HS-5 (cell line): ENCODE measurements at places on chromosomes 5 and 9.

GRCh38 chr9:3733039-3733408, 207.2 kb upstream of the RFX3 start:
- no peak for DNase-seq

DNA sequence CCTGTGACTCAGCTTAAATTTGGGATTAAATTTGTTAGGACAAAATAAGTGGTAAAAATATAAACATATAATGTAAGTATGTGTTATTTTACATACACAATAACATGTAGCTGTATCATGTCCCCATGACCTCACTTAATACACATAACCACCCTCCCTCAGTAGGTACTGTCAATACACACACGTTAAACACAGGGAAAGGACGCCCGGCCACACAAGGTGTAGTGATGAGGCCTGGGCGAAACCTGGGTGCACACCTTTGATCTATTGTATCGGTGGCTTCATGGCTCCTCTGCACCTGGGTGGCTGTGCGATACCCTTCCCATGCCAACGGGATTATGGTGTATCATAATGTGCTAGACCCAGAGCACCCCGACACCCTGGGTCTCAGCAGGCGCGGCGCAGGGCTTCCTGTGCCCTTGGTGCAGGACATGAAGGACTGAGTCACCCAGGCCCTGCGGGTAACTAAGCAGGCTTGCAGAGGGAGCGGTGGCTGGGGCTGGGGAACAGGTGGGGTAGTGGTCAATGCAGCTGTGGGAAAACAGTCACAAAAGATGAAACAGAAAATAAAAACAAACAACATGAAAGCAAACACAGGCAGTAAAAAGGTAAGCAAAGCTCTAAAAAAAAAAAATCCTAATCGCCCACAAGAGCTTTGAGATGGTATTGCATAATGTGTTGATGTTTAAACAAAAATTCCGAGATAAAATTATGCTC, 127.5 kb upstream of the RETREG1 start:
- no peak for DNase-seq

DNA sequence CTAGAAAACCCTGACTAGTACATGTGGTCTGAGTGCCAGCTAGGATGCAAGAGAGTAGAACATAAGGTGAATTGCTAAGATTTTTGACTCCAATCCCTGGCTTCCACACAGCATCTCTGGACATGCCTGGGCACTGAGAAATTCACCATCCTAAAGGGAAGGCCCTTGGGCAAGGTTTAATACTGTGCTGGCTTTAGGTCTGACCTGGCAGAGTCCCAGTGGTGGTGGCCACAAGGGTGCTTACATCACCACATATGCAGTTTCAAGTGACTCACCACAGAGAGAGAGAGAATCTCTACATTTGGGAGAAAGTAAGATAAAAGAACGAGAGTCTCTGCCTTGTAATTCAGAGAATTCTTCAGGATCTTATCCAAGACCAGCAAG, 661.6 kb upstream of the C9orf72 start:
- peak; percentile 93 for DNase-seq

GRCh38 chr9:37693260-37693659, 42.5 kb downstream of the FRMPD1 start:
- no peak for DNase-seq

- DNase-seq: no peak
Measured at GRCh38 chr5:115855959-115856358, 14.2 kb downstream of the AP3S1 start.

GRCh38 chr5:131747180-131748105, 49.4 kb downstream of the FNIP1 start:
- DNase-seq: no peak

- DNase-seq: no peak
Measured at GRCh38 chr5:1094670-1095190, 17.1 kb downstream of the SLC12A7 start.

DNA sequence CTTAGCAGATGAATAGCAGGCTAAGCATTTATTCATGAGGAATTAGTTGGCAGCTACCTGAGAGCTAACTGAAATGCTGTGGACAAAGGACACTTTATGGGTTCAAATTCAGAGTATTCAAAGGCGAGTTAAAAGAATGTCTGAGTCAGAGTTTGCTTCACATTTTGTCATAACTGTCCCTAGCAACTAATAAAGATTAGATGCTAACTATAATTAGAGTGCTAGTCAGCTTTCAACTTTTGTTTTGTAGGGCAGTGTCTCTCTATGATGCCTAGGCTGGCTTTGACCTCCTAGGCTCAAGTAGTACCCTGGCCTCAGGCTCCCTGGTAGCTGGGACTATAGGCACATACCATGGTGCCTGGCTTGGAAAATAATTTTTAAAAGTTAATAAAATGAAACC, 4.6 kb downstream of the SMC5 start:
- no peak for DNase-seq

GRCh38 chr5:115785381-115786065, 30.9 kb downstream of the CDO1 start:
- no peak for DNase-seq

DNA sequence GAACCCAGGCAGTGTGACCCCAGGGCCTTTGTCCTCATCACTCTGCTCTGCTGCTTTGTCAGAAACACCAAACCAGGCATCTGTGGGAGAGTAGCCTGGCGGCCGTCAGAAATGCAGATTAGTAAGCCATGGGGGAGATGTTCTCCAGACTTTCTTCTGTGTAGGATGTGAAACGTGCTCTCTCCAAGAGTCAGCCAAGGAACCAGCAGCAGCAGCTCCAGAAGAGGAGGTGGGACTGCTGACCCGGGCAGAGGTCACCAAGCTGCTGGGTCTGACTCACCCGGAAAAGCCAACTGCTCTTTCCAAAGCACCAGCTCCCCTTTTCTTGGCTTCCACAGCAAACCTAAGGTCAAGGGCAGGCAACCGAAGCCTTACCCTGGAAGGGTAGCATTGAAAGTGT, 14.4 kb upstream of the ABLIM3 start:
- DNase-seq: no peak

- DNase-seq: no peak
Measured at GRCh38 chr5:15794052-15794985, 294.3 kb downstream of the FBXL7 start.

GRCh38 chr5:16477541-16477940, 11.9 kb upstream of the ZNF622 start:
- no peak for DNase-seq

DNA sequence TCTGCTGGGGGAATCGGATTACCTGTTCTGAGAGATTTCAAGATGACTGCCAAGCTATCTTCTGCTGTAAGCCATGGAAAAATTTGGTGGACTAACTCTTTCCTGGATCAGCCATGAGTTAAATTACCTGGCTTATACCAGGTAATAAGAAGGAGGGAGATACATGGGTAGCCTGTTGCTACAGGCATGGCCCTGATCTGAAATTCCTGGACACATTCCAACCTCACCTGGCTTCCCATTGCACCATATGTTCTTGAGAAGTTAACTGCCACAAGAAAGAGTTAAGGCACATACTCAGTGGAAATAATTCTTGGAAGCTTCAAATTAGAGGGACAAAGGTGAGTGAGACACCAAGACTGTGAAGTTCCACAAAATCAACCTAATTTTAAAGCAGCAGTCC, 371.3 kb downstream of the ACTL7B start:
- DNase-seq: no peak

DNA sequence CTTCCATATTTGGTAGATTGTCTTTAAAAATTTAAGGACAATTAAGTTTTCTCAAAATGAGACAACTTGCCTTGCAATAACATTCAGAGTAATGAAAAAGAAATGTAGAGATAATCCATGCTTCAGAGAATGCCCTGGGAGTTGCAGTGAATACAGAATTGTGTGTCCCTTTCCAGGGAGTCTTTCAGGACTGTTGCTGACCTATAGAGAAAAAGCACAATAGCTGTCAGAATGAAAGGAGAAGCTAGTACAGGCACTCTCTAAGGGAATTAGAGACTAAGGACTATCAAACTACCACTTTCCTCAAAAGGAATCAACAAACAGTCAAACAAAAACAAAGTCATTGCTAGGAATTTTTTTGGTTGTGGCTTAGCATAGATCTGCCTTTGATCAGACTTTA, 93.0 kb downstream of the CCDC192 start:
- DNase-seq: no peak

GRCh38 chr5:6491919-6492290, 43.2 kb downstream of the UBE2QL1 start:
- no peak for DNase-seq

DNA sequence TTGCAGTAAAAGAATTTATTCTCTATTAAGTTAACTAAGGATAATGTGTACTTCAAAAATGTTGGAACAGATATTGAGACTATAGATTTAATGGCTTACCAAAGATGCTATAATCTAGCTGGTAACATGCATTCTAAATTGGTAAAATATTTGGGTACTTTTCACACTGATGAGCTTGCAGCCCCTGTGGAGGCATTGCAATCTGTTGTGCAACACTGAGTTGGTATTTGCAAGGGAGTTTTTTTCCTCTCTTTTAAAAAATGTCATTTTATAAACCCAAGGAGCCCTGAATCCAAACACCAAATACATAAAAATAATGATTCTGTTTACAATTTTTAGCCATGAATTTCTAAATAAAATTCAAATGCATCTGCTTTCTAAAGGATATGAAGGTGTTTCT, 944.8 kb downstream of the DTWD2 start:
- DNase-seq: no peak

- no peak for DNase-seq
Measured at GRCh38 chr5:62197697-62198096, 108.3 kb upstream of the KIF2A start.

- no peak for DNase-seq
Measured at GRCh38 chr9:137136261-137136880, 2.6 kb upstream of the GRIN1 start.

GRCh38 chr5:87015901-87016300, 251.8 kb upstream of the RASA1 start:
- no peak for DNase-seq

DNA sequence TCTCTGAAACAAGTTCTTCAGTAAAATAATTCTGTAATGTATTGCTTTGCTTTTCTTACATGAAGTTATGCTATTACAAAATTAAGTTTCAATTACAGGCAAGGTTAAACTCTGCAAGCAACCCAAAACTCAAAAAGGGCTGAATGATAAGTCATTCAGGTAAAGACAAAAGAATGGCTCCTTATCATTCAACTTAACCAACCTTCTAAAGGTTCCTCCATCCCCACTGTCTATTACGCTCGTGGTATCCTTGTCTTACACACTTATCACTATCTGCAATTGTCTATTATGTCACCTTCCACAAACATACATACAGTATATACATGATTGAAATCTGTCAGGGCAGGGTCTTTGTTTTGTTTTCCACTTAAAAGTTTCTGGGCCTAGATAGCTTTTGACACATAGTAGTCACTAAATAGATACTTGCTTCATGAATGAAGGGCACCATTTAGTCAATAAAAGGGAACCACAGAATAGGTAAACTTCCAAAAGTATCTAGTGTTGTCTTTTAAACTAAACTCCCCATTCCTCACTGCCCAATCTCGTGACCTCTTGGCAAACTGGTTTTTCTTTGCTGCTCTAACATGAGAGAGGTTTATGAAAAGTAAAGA, 6.9 kb downstream of the RPL37 start:
- no peak for DNase-seq

DNA sequence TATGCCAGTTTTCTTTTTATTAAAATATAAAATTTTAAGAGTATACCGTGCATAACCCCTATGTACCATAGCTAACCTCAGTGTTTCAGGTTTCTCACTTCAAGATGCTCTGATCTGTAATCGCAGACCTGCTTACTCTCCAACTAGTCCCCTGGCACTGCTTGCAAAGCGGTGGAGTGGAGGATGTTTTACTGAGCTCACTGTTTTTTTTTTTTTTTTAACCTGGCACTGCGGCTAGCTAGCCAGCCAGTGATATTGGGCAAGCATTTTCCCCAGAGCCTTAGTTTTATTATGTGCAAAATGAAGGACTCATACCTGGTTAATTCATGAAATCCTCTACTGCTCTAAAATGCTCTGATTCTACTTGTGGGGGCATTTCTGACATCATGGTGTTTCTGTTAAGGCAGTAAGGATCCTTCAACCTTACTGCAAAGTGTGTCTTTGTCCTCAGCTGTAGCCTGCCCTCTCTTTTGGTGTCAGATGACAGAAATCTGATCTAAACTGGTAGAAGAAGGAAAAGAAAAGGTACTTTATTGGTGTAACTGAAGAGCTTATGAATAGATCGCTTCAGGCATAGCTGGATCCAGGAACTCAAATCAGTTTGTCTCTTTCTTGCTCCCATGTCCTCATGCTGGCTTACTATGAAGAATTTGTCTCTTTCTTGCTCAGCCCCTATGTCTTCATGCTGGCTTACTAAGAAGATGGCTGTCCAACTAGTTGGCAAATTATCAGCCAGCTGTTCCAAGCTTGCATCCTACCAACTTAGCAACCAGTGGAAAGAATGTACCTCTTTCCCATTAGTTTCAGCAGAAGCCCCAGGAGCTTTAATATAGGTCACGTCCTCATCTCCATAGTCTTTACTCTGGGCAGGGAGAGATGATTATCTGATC, 59.8 kb downstream of the DOCK2 start:
- no peak for DNase-seq

GRCh38 chr5:5933651-5934050, 444.7 kb downstream of the MED10 start:
- no peak for DNase-seq

- no peak for DNase-seq
Measured at GRCh38 chr5:160213537-160213936, 15.8 kb upstream of the FABP6 start.

DNA sequence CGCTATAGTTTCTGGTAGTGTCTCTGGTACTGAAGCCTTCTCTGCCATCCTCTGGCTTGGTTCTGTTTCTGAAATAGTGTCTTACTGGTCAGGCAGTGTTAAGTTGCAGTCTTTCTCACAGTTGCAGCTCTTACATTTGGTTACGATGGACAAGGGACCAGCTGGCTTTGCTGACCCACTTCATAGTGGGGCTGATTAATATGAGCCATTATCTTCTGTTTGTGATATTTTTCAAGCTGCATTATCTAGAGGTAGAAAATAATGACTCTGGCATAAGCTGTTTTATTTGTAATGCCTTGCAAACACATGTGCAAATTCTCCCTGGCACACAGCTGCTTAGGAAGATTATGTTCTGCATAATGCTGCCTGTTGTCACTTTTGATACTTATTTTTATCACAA, 199.1 kb downstream of the KDM4C start:
- no peak for DNase-seq

DNA sequence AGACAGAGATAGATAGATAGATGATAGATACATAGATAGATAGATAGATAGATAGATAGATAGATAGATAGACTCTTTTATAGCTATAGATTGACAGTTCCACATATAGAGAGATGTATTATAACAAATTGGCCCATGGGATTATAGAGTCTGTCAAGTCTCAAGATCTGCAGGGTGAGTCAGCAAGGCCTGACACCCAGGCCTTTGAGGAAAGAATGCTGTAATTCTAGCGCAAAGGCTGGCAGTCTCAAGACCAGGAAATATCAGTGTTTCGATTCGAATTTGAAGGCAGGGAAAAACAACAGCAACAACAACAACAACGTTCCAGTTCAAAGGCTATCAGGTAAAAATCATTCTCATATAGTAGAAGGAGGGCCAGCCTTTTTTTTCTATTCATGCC, 339.2 kb upstream of the CDH9 start:
- no peak for DNase-seq
